ENCODE measurements at places on chromosomes 1 and 21.

GRCh38 chr1:238223076-238223640, 332.4 kb upstream of the ZP4 start:
- no peak for DNase-seq

- no peak for DNase-seq
Observed at GRCh38 chr1:233569636-233570035, 44.3 kb upstream of the KCNK1 start.

DNA sequence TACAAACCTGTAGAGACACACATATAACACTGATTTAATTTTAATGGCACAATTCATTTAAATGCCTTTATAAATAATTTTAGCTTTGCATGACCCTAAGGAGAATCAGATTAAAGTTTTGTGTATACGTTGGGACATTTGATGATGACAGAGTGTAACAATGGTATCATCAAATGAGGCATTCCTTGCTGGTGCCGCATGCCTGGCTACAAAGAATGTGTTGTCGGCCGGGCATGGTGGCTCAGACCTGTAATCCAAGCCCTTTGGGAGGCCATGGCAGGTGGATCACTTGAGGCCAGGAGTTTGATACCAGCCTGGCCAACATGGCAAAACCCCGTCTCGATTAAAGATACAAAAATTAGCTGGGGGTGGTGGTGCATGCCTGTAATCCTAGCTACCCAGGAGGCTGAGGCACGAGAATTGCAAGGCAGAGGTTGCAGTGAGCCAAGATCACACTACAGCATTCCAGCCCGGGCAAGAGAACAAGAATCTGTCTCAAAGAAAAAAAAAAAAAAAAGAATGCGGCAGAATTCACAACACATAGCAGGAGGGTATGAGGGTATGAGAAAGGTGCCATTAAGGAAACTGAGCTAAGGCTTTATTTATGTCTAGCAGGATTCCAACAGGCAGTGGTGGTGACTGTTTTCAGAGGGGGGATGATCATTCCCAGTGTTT, 58.9 kb downstream of the PTPN14 start:
- DNase-seq = no peak

- DNase-seq = no peak
Observed at GRCh38 chr1:232951180-232951579, 769 bp downstream of the NTPCR start.
